GM18507 (cell line): ENCODE measurements at places on chromosomes 3 and 15.

DNA sequence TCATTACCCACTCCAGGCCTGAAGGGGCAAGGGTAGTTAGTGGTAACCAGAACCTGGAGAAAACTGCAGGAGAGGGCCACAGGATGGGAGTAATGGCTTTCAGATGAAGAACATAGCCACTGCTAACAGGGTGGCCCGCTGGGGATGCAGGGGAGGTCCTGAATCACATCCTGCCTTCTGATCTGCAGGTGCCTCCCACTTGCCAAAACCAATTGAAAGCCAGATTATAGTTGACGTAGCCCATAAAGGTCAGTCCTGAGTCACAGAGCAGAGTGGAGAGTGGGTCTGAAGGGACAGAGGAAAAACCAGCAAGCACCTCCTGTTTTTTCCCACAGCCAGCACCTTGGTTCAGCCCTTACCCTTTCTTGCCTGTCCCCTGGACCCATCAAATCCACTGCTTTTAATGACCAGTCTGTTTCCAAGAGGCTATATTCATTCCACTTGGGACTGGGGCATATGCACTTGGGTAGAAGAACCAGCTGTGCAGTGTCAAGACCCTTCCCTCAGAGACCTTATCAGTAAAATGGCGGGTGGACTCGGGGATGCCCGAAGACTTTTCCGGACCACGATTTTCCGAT, 646 bp upstream of the SLC35G2 start:
- peak; percentile 35 for DNase-seq

DNA sequence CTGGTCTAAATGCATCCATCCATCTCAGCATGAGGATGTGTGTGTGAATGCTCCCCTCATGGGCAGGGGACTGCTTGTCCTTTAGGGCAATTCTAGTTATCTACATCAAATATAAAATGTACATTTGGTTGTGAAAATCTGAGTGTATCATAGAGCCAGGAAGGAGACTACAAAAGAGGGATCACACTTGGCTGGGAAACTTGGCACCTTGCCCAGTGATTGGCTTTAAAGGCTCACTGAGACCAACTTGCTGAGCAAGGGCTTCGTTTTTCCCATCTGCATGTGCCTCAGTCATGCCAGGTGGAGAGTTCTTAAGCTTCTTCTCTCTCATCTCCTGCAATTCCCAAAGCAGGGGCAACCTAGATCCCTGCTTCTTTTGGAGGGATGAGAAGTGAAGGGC, 5.2 kb downstream of the CAPN3 start:
- no peak for DNase-seq

- DNase-seq: no peak
These were observed 122.0 kb upstream of the ATP10A start for GRCh38 chr15:25985165-25985564.

DNA sequence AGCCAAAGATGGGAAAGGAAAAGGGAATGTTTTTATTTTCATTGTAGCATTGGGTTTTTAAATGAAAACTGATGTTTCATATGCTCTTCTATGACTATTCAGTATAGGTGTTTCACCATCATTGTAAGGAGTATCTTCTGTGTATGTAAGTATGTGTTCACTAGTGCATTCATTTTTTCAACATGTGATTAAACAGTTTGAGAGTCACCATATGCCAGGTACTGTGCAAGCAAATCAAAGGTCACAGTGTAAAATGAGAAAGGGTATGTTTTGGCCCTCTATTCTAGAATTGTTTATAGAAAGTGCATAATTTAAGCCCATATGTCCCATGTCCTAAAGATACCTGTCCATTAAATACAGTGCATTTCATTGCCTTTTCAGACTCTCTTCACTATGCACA, 207.2 kb downstream of the ZBTB20 start:
- no peak for DNase-seq

DNA sequence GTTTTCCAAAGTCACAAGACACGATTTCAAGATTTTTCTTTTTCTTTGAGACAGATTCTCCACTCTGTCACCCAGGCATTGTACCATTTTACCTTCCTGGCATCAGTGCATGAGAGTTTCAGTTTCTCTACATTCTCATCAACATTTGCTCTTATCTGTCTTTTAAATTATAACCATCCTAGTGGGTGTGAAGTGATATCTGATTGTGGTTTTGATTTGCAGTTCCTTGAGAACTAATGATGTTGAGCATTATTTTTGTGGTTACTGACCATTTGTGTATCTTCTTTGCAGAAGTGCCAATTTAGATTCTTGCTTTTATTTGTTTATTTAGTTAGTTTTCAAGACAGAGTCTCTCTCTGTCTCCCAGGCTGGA, 41.2 kb downstream of the ADIPOQ start:
- no peak for DNase-seq

DNA sequence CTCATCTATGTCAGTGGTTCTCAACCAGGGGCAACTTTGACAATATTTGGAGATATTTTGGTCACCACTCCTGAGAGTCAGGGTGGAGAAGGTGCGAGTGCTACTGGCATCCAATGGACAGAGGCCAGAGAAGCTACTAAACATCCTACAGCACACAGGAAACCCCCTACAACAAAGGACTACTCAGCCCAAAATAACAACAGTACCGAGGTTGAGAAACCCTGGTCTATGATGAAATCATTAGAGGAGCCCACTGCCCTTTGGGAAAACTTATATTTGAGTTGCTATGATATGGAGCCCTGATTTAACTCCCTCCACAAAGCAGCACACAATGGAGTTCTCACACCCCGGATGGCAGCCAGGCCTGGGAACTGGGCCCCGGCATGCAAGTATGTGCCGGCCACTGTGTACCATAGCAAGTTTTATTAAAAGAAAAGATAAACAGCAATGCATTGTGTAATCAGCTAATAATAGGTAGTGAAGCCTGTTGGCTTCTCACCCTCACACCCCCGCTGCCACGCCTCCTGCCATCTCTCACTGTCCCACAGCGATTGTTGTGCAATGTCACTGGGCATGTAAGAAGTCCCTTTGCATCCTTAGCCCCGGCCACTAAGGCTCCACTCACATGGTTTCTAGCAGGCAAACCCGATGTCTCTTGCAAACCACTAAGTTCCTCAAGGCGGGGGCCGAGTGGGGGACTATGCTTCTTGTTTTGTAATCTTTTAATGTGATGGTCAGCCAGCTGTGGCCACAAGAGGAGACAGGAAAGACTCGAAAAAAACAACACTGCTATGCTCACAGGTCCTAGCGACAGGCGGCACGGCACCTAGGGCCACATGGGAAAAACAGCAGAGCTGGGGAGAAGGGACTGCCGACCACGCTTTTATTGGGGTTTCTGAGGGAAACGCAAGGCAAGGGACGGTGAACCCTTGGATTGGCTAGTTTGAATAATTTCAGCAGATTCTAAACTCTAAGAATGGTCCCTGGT, 110.0 kb downstream of the AQP9 start:
- DNase-seq: no peak

- DNase-seq: no peak
These were observed 6.8 kb downstream of the SKOR1 start for GRCh38 chr15:67832031-67832551.

- no peak for DNase-seq
These were observed 5.6 kb downstream of the HLTF start for GRCh38 chr3:149080699-149081091.

DNA sequence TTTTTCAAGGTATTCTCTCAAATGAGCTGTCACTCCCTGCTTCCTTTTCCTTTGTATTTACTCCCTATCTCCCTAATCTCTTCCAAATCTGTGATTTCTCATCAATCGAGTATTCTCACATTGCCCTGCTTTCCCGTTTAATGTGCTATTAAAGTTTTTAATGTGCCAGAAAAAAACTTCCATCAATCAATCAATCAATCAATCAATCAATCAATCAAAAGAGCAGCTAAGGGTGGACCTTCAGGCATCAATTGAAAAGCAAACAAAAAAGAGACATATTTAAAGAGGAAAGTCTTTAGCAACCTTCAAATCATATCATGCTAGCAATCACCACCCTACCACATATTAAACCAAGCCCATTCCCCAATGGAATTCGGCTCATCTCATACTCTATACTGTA, 58.9 kb downstream of the SATB1 start:
- DNase-seq: no peak

DNA sequence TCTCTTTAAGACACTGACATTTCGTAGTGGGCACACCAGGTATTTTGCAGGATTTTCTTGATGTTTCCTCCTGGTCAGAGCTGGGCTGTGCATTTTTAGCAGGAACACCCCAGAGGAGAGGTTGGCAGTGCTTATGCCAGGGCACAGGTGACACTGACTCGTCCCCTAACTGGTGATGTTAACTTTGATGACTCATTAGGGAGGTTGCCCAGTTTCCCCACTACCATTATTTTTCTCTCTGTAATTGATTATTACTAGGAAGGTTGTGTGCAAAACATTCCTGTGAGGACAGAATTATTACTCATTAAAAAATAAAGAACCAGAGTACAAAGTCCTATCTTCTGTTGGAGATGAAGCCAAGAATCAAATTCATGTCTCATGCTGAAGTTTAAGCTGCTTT, 394.5 kb downstream of the GABRG3 start:
- no peak for DNase-seq

DNA sequence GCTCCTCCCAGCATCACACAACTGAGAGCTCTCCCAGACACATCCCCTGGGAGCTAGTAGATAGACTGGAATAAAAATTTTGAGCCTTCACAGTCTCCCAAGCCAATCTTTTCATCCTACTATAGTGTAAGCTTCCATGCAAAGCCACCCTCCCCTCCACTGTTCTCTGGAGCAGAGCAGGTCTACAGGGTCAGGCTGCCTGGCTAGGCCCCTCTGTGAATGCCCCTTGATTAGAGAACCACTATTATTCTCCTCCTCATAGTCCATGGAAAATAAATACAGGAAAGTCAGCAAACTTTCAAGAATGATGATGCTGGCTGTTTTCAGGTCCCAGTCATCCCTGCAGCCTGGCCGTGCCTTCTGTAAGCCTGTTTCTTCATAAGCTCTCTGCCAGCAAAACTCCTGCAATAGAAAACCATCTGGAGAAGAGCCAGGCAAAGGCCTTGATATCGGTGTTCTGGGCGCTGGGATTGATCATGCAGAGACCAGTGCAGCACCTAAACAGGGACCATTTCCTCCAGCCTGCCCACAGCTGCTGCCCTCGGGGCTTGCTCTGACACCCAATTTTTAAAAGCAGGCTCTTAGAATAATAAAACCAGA, 51.7 kb downstream of the CRYGS start:
- no peak for DNase-seq

DNA sequence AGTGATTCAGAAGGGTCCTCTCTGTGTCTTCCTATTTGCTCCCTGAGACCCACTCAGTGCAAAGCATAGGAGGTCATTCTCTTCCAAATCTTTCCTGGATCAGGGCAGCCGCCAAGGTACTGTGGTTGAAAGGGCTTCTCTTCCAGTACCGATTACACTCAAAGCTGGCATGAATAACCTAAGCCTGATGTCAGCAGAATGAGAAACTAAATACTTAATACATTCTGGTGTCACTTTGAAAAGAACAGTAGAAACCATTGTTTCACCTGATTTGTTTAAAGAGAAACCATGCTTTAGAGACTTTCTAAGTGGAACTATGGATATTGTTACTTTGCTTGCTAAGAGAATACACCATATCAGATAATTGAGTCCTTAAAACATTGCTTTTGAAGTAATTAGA, 50.2 kb downstream of the PDHB start:
- DNase-seq: no peak

GRCh38 chr3:175224051-175224450, 364.9 kb downstream of the NAALADL2 start:
- no peak for DNase-seq

GRCh38 chr15:55800216-55800615, 57.3 kb upstream of the PRTG start:
- no peak for DNase-seq

DNA sequence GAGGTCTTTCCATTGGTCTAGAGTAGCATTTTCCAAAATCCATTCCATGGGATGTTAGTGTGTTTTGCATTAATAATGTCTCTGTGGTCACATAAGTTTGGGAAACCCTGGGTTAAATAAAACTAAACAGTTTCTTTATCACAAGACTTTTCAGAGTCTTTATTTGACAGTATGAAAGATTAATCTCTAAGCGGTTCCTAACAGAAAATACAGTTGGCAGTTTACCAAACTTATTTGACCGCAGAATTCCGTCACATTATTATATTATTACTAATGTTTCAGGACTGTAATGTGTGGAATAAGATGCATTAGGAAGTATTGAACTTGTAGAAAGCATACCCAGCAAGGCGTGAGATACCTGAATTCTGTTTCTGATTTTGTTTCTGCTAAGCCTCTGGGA, 71.5 kb upstream of the ADAMTSL3 start:
- no peak for DNase-seq

DNA sequence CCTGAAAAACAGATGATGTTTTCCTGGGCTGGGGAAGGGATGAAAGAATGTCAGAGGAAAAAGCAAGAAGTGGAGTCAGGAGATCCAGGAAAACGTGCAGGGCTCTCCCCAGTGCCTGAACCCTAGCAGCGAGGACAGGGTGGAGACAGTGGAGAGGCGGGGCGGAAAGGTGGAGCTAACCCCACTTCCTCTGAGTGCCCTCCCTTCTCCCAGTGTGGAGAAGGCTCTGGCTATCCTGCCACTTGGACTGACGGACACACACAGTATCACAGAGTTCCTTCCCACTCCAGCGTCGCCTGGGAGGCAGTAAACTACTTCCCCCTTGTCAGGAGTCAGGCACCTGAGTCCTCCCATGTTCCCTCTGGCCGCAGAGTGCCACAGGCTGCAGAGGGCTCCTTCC, 125.3 kb upstream of the CHRNA7 start:
- no peak for DNase-seq

GRCh38 chr15:87080547-87080946, 1000.9 kb downstream of the AGBL1 start:
- no peak for DNase-seq

- DNase-seq: no peak
These were observed 1026.5 kb upstream of the CFAP20DC start for GRCh38 chr3:60076331-60076730.

DNA sequence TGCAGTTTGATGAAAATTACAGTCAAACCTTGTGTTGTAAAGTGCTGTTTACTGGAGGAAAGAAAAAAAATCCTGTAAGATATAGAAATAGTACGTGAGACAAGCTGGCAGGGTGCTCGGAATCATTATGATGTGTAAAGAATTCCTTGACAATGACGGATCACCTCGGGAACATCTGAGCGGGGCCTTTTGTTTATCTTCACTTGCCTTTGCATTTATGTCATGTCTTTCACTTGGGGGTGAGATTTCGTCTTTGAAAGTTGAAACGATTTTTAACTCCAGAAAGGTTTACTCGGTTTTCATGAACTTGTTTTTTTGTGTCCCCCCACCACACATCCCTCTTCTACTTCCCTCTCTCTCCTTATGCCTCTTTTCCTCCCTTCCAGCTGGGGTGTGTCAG, 128.3 kb upstream of the VEPH1 start:
- no peak for DNase-seq

DNA sequence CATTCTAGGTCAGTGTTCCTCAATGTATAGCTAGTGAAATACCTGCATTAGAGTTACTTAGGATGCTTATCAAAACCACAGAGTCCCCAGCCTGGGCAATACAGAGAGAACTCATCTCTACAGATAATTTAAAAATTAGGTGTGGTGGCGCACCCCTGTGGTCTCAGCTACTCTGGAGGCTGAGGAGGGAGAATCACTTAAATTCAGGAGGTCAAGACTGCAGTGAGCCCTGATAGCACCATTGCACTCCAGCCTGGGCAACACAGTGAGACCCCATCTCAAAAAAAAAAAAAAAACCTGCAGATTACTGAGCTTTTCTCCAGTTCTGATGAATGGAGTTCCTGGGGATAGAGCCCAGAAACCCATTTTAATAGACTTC, 10.1 kb upstream of the MINDY2 start:
- no peak for DNase-seq

GRCh38 chr15:25775317-25775912, 87.7 kb downstream of the ATP10A start:
- no peak for DNase-seq
